ENCODE measurements at places on chromosomes 12 and 14.

DNA sequence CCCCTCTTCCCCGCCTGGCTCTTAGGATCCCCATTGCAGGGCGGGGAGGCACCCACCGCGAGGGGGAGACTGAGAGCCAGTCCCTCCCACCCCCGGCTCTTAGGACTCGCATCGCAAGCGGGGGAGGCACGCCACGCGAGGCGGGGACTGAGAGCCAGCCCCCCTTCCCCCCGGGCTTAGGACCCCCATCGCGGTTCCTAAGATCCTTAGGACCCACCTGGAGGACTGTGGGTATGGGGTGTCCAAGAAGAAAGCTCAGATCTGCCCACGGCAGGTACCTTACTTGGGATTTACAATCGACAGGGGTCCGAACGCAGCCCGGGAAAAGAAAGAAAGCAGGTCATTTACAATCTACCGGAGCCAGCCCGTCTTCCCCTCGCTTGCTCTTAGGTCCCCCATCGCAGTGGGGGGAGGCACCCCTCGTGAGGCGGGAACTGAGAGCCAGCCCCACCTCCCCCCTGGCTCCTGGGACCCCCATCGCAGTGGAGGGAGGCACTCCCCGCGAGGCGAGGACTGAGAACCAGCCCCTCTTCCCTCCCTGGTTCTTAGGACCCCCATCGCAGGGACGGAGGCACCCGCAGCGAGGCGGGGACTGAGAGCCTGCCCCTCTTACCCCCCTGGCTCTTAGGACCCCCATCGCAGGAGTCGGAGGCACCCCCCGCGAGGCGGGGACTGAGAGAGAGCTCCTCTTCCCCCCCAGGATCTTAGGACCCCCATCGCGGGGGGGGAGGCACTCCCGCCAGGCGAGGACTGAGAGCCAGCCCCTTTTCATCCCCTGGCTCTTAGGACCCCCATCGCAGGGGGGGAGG is 43.7 kb downstream of the DDX11 start:
- no peaks in the 10 kb centered on the region for H3K36me3 ChIP-seq
- peaks cover 39% of the 10 kb centered on the region for H3K27me3 ChIP-seq

DNA sequence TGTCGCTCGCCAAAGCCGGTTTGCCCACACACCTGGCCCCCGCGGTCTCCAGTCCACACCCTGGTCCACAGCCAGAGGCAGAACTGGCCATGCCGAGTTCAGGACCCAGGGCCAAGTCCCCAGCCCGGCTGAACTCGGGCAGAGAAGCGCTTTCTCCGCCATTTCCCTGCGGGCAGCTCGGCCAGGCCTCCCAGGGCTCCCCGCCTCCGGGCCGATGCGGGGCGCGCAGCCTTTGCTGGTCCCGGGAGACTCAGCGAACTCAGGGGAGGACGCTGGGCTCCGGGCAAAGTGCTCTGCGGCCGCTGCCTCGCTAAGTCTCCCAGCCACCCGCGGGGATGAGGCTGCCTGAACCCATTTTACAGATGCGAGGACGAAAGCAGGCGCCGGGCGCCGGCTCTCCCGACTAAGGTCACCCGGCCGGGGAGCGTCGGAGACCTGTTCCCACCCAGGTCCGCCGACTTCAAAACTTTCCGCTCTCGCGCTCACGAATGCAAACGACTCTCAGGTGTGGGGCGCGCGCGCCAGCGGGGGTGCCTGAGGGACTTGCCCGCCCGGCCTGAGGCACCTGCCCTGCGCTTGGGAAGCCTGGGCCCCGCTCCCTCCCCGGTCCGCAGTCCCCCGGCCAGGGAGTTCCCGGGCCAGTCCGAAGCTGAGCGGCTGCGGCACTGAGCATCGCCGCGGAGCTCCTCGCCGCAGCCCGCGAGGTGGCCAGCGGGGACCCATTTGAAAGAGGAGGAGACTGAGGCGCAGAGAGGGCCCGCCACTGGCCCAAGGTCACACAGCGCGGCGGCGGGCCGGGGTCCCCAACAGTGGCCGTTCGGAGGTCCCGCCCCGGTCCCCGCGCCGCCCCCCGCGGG is 627 bp downstream of the TESC start:
- no peaks in the 10 kb centered on the region for H3K36me3 ChIP-seq
- peak overlapping the region; percentile 50 for H3K4me3 ChIP-seq
- peak; percentile 16 for DNase-seq
- peaks cover 13% of the 10 kb centered on the region for H3K4me1 ChIP-seq
- peaks cover 74% of the 10 kb centered on the region for H3K27me3 ChIP-seq

DNA sequence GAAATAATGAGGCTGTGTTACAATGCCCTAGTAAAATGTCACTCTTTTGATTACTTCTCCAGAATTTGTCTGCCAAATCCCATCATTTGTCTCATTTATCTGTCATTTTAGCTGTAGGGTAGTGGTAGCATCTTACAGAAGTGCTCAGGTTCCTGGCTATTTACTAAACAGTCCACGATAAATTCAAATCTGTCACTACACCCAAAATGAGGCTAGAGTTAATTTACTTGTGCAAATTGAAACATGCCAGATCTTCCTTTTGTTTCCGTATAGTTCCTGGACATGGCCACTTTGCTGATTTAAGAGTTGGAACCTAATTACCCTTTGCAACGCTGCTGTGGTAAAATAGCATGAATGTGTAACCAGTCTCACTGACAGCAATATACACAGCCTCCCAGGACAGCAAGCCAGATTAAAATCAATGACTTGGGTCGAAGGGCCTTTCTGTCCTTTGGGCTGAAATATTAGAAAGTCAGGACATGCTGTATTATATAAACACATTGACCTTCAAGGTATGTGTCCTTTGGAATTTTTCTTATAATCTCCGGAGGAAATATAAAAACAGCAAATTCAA is 485.4 kb downstream of the MDGA2 start:
- no peak overlapping the region for H3K4me3 ChIP-seq
- H3K27me3 ChIP-seq = no peaks in the 10 kb centered on the region
- no peak for DNase-seq
- no peak overlapping the region for H3K27ac ChIP-seq
- no peaks in the 10 kb centered on the region for H3K36me3 ChIP-seq
- H3K4me1 ChIP-seq = no peaks in the 10 kb centered on the region

DNA sequence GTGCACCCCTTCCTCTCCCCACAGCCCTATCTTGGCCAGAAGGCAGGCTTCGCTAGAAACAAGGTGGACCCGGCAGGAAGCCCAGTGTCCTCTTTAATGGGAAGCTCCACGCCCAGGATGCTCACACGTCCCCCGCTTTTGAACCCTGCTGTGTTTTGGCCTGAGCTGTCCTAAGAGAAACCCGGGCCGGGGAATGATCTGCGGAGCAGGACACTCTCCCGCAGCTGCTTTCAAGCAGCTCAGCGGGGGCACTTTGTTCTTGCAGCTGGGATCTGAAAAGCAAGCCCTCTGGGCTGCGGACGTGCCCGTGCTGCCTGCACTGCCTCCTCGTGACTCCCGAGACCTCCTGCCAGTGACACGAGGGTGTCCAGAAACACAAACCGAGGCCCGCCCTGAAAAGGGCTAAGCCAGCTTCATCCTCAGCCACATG is 30.0 kb downstream of the SCARB1 start:
- H3K27ac ChIP-seq = peak overlapping the region; percentile 1
- H3K36me3 ChIP-seq = no peaks in the 10 kb centered on the region
- H3K4me3 ChIP-seq = no peak overlapping the region

- no peaks in the 10 kb centered on the region for H3K4me1 ChIP-seq
- DNase-seq = no peak
- no peak overlapping the region for H3K4me3 ChIP-seq
- no peaks in the 10 kb centered on the region for H3K36me3 ChIP-seq
- no peaks in the 10 kb centered on the region for H3K27me3 ChIP-seq
Measured at GRCh38 chr12:101733166-101733565, 6.1 kb downstream of the SYCP3 start.

- peak overlapping the region; percentile 4 for H3K4me3 ChIP-seq
- H3K4me1 ChIP-seq = peaks cover 11% of the 10 kb centered on the region
- DNase-seq = peak; percentile 69
- H3K27me3 ChIP-seq = peaks cover 47% of the 10 kb centered on the region
- H3K36me3 ChIP-seq = no peaks in the 10 kb centered on the region
- no peak overlapping the region for H3K27ac ChIP-seq
Measured at GRCh38 chr12:69284131-69284530, 44.8 kb downstream of the CPSF6 start.
